ENCODE measurements at places on chromosomes 7 and 10. TPM values are rescaled to one million over a fixed set of nuclear protein-coding genes. Genes with fewer than 3 reads are reported as not detected.

PTPN20 gene
- 6.6 TPM for total RNA-seq

PTPRZ1 gene
- 5.1 TPM for total RNA-seq

FRAT1 gene
- 4.6 TPM for total RNA-seq

PIP4K2A gene
- total RNA-seq: 58.6 TPM

INHBA gene
- total RNA-seq: 24.0 TPM

CLDN12 gene
- total RNA-seq: 24.1 TPM

NAT16 gene
- total RNA-seq: not detected

SEMA3E gene
- 3.4 TPM for total RNA-seq

ACHE gene
- total RNA-seq: 5.1 TPM

ETV1 gene
- 8.7 TPM for total RNA-seq

Measured in thoracic aorta (tissue), 2 donors.